ENCODE measurements at places on chromosomes 7 and 10. TPM values are rescaled to one million over a fixed set of nuclear protein-coding genes. Genes with fewer than 3 reads are reported as not detected.

DNA sequence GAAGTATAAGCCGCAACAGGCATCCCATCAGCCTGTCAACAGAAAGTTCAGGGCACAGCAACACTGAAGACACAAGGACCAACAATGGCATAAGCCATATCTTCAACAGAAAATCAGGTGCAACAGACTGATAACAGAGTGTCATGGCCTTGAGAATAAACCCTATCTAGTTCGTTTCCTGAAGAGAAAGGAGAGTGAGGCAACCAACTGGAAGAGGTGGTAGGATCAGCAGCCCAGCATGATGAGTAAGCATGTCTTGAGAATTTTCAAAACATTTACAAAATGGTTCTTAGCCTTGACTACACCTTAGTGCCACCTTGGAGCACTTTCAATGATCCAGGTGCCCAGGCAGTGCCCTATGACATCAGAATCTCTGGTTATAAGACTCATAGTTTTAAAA lies 290.2 kb upstream of the SEMA3C start:
- no peak for DNase-seq

- DNase-seq: no peak
Observed at GRCh38 chr10:17684537-17684936, 40.6 kb downstream of the STAM start.

DNA sequence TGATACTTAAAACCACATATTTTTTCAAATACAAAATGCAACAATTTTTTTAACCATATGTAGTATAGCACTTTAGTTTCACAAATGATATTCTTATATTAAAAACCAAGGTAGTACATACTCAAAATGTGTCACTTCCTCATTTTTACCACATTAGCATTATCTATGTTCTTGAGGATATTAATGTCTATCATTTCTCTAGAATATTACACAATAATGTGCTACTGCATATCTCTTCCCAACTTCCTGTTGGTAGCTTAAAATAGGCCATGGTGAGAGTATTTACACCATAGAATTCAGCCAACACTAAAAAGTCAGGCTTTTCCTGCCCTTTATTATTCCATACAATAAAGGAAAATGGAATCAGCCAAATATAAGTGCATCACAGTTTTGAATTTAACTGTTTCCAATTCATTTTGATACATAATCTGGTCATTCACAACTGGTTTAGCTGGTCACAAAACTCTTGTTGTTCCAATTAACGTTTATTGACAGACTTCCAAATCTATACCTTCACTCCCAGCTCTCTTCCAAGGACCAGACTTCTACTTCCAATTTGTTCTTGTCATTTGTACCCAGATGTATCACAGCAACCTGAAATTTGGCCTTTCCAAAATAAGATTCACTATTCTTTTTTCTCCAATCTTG lies 20.0 kb upstream of the LRRC17 start:
- DNase-seq: no peak

- peak; percentile 82 for DNase-seq
Observed at GRCh38 chr10:20598590-20598989, 298.5 kb downstream of the NEBL start.

GRCh38 chr7:88395715-88396114 lies 89.0 kb upstream of the STEAP4 start:
- DNase-seq: no peak

GRCh38 chr10:124544711-124545110 lies 83.1 kb downstream of the LHPP start:
- DNase-seq: no peak

DNA sequence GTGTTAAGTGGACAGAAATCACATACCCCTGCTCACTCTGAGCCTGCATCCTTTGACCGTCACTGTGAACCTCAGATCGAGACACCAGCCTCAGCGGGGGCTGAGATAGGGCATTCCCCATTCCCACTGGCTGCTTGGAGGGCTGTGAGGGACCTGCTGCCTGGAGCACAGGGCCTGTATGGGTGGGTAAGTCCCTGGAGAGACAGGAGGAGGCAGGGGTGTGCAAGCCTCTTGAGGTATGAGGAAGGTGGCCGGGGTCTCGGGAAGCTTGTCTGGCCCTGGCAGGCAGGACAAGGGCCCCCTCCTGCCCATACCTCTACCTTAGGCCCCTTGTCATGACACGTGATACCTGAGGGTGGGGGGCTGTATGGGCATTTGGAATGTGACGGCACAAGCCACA lies 187.4 kb downstream of the MGMT start:
- no peak for DNase-seq

DNA sequence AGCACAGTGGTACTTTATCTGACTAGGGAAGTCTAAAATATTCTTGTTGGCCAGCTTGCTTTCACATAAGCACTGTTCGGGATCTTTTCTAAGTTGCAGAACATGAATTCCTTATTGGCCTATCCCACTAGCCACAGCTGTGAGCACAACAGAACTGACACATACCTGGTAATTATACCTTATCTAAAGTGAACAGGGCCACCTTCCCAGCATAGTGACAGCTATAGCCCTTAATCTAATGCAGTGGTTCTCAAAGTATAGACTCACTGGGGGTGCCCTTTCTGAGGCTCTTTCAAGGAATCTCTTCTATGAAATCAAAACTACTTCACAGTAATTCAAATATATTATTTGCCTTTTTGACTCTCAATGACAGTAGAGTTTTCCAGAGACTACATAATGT lies 184.7 kb upstream of the KAT6B start:
- DNase-seq: no peak

Gene ZNF485
- 5.0 TPM for total RNA-seq

Gene HK1
- total RNA-seq: 73.2 TPM

Gene CACUL1
- 33.2 TPM for total RNA-seq

Gene PTER
- total RNA-seq: 10.1 TPM

Gene NODAL
- total RNA-seq: 0.14 TPM

Gene MOSPD3
- 11.7 TPM for total RNA-seq

Gene OR2A7
- total RNA-seq: 11.6 TPM

All from foreskin keratinocyte (primary cell).